ENCODE measurements at places on chromosomes 5 and 9. TPM values are rescaled to one million over a fixed set of nuclear protein-coding genes. Genes with fewer than 3 reads are reported as not detected.

DNA sequence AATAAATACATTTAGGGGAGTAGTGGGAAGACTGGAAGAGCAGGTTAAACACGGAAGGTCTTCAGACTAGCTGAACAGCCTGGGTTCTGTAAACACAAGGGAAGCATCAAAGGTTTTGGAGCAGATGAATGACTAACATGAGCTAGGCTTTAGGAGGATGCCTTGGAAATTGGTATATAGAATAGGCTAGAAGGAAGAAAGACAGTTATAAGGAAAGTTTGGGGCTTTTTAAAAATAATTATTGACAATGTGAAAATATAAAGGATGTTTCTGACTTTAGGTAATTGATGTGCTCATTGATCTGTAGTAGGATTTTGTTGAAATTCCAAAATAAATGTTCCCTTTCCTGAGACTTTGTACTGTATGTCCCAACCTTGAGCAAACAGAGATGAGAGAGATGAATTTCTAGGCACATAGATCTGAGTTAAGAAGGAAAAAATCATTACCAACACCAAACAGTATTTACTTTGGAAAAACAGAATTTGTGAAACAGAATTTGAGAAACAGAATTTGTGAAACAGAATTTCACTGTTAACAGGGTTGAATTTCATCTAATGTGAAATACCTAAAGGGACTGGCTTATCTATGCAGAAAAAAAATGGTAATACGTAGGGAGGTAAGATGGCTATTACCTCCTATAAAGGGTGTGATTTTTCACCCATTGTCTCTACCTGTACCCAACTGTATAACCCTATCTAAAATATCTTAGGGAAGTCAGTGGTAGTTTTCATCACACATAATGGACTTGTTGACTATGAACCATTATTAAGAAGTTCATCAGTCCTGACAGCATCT is 28.8 kb downstream of the SKP2 start:
- no peak overlapping the region for H3K27ac ChIP-seq
- H3K36me3 ChIP-seq = peaks cover 6% of the 10 kb centered on the region
- H3K4me3 ChIP-seq = no peak overlapping the region
- DNase-seq = no peak
- no peaks in the 10 kb centered on the region for H3K27me3 ChIP-seq

CDH9 gene
- not detected for total RNA-seq

- H3K4me1 ChIP-seq = peaks cover 62% of the 10 kb centered on the region
- H3K4me3 ChIP-seq = peak overlapping the region; percentile 79
- peaks cover 4% of the 10 kb centered on the region for H3K36me3 ChIP-seq
These were observed 3.7 kb downstream of the ANXA1 start for GRCh38 chr9:73155377-73155776.

HTR1A gene
- not detected for total RNA-seq

LCN12 gene
- 1.3 TPM for total RNA-seq

- no peaks in the 10 kb centered on the region for H3K4me1 ChIP-seq
- DNase-seq = no peak
- H3K27me3 ChIP-seq = no peaks in the 10 kb centered on the region
- no peak overlapping the region for H3K27ac ChIP-seq
These were observed 11.8 kb upstream of the EXOC3 start for GRCh38 chr5:431001-431710.

DNA sequence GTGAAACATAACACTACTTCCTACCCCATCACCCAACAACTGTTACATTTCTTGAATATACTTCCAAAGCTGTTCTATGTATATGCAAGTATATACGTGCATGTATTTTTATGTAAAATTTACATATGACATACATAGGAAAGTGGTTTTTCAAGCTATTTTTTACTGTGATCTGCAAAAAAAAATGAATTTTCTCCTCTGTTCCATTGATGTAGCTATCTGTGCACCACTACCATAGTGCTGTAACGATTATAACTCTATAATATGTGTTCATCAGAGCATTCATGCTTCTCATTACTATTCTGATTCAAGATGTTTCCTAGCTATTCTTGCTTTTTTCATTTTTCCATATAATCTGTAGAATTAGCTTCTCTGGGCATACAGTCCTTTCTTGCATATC is 164.0 kb downstream of the DEPDC1B start:
- DNase-seq = no peak
- H3K27me3 ChIP-seq = no peaks in the 10 kb centered on the region
- H3K27ac ChIP-seq = no peak overlapping the region
- H3K4me1 ChIP-seq = no peaks in the 10 kb centered on the region
- no peaks in the 10 kb centered on the region for H3K36me3 ChIP-seq
- no peak overlapping the region for H3K4me3 ChIP-seq

DNA sequence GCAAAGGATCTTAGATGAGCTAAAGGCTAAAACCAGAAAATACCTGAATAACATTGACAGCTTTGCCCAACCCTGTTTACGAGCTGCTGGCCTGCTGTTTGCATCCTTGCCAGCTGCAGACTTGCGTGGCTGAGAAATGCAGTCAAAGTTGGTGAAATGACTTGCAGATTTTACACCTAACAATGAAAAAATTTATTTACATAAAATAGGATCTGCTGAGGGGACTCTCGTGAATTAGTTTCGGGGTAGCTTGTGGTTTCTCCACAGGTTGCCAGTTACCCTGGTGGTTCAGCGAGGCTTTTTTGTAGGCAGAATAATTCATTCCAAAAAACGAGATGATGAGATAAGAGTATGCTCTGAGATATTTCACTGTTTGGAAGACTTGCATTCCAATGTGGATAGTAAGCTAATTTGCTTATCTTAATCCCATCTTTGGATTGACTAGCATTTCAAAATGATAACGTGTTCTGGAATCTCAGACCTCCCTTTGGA is 65.7 kb upstream of the FANCC start:
- H3K27ac ChIP-seq = no peak overlapping the region
- peaks cover 15% of the 10 kb centered on the region for H3K27me3 ChIP-seq
- no peaks in the 10 kb centered on the region for H3K36me3 ChIP-seq
- no peaks in the 10 kb centered on the region for H3K4me1 ChIP-seq

All from CD8-positive, alpha-beta memory T cell (primary cell).